ENCODE measurements at places on chromosomes 4 and X. TPM values are rescaled to one million over a fixed set of nuclear protein-coding genes. Genes with fewer than 3 reads are reported as not detected.

GRCh38 chrX:129759576-129760061 is 20.1 kb upstream of the SASH3 start:
- peak; percentile 84 for DNase-seq

DNA sequence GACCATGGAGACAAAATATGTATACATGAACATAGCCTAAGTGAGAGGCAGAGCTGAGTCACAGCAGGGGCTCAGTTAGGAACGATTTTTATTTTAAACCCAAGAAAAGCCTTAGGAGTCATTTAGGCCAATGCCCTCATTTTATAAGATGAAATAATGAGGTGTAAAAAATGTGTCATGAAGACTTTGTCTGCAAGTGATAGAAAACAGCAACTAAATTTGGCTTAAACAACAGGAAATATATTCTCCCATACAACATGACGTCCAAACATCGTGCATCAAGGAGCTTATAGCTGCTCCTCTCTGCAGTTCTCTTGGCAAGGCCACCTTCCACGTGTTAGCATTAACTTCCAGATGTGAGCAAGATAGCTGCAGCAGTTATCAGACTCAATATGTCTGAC is 16.8 kb downstream of the SCFD2 start:
- DNase-seq, result no peak

DNA sequence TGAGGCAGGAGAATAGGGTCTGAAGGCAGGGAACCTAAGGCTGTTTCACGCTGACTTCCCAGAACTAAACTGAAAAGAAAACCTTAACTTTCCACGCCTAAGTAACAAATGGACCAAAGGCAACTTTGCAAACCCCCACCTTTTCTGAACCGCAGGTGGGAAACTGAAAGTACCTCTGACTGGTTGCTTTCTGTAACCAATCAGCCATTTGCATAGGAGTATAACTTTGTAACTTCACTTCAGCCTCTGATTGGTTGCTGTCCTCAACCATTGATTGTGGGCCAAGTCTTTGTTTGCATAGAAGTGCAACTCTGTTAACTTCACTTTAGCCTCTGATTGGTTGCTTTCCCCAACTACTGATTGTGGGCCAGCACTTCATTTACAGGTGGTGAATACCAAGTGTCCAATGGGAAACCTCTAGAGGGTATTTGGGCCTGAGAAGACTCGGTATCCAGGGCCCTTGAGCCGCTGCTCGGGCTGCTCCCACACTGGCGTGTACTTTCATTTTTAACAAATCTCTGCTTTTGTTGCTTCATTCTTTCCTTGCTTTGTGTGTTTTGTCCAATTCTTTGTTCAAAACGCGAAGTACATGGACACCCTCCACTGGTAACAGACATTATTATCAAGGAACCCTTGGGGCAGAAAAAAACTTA is 121.6 kb upstream of the CBR4 start:
- DNase-seq, result no peak

The CENPVL3 gene
- not detected for total RNA-seq

DNA sequence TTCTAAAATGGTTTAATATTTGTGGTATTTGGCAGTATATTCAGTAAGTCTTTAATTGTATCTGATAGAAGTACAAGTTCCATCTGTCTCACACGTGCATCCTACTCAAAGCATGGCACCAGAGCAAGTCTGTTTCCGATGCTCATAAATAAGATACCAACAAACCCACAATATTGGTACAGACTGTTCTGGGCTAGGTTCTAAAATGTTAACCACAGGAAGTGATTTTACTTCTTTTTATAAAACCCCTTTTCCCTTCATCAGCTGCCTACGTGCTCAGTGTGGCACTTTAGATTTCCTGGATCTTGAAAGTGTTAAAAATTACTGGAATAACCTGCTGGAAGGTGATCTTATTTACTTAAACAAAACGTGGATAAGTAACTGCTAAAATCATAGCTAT is 165.1 kb downstream of the CFAP299 start:
- DNase-seq, result no peak

DNA sequence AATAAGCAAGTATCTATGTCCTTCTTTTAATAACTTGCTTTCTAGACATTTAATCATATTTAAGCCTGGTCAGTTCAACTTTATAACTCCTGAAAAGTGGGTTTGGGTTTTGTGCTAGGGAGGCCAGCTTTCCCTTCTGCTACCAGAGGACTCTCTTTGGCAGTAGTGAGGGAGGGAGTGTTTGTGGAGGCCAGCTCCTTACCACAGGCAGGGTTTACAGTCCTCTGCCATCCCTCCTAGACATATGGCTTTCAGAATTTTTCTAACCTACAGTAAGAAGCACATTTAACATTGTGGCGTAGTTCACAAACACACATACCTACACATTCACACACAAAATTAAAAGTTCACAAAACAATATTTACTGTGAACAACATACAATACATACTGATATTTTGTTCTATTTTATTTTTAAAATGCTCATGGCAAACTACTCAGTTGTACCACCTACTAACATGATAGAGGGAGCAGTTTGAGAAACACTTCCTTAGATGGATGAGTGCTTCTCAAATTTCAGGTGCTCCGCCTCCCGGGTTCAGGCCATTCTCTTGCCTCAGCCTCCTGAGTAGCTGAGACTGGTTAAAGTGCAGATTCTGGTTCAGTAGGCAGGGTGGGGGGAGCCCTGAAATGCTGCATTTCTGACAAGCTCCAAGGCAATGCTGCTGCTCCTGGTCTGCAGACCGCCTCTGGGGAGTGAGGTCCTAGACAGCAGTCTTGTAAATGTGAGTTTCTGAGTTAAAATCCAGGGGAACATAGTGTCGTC is 86.7 kb downstream of the PTTG2 start:
- DNase-seq, result peak; percentile 37

- no peak for DNase-seq
These were observed 2.8 kb downstream of the PRAF2 start for GRCh38 chrX:49070988-49071387.

The RTL9 gene
- 1.5 TPM for total RNA-seq

GRCh38 chr4:15777697-15778288 is 335 bp upstream of the CD38 start:
- DNase-seq, result no peak

The SOWAHB gene
- total RNA-seq, result not detected

Data from fibroblast of the aortic adventitia (primary cell).